PC-9 (cell line): ENCODE measurements at places on chromosomes 6 and 20. TPM values are rescaled to one million over a fixed set of nuclear protein-coding genes. Genes with fewer than 3 reads are reported as not detected.
A peak's percentile ranks its signal among the peaks of the same experiment; 100 is the strongest.

DNA sequence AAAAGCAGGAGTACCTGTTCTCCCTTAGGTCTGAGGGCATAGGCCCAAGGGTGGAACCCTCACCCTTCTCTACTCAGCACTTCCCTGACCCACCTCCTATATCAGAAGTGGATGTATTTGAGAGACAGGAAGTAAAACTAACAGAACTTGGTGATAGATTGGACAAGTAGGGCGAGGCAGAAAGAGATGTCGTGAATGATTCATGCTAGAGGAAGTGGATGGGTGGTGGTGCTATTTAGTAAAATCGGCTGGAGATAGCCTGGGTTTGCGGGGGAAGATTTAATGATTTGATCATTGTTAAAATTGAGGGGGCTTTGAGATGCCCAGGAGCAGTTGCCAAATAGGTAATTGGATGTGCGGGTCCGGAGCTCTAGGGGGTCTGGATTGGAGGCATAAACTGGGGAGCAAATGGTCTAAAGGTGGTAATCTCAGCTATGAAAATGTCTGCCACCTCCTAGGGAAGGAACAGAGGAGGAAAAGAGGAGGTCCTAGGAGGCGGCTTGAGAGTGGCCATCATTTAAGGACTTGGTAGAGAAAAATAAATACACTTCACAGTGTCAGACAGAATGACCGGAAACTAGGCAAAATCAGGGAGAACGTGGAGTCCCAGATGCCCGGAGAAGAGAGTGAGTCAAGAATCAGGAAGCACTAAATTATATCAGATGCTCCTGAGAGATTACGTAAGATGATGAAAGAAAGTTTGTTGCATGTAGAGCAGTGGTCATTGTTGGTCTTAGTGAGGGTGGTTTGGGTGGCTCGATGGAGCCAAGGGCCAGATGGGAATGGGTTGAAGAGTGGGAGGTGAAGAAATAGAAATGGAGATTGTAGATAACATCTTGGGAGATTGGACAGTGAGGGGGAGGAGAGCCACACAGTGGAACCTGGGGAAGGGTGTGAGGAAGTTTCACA, 142.0 kb downstream of the CEP57L1 start:
- DNase-seq, result no peak

DNA sequence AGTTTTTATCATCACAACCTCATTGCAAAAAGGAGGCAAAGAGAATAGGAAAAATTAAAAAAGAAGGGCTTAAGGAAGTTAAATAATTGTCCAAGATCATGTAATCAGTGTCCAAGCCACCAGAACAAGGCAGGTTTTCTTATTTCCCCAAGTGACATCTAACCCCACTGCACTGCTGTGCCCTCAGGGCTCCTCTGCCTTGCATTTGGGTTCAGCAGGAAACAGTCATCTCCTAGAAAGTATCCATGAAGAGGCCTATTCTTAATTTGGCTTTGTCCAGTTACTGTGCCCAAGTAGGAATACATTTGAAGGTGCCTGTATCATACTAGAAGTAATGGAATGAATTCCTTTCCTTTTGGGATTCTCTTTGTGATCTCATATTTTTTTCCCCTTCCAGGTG, 10.5 kb downstream of the TMEM14A start:
- no peak for DNase-seq

DNA sequence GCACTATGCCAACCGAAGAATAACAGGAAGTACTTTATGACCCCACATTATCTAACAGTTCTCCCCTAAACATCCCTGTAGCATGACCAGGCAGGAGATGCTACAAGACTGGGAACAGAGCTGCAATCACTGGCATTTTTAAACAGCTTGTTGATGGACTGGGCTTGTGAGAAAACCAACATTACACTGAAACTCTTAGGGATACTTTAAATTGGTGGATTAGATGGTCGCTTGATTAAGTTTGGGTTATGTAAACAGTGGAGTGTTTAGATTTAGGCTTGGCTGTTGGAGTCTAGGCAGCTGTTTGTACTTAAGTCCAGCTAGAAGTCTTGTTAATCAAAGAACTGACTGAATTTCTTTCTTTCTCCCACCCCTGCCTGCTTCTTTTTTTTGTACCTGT, 234.1 kb upstream of the BMP2 start:
- DNase-seq, result no peak

- DNase-seq, result peak; percentile 79
Observed at GRCh38 chr20:49888212-49889000, 26.9 kb downstream of the SPATA2 start.

- no peak for DNase-seq
Observed at GRCh38 chr6:93337772-93338394, 81.5 kb downstream of the EPHA7 start.

- DNase-seq, result peak; percentile 92
Observed at GRCh38 chr6:145147981-145148749, 587.2 kb downstream of the EPM2A start.

GRCh38 chr6:159871241-159871640, 19.5 kb upstream of the MAS1 start:
- no peak for DNase-seq

DNA sequence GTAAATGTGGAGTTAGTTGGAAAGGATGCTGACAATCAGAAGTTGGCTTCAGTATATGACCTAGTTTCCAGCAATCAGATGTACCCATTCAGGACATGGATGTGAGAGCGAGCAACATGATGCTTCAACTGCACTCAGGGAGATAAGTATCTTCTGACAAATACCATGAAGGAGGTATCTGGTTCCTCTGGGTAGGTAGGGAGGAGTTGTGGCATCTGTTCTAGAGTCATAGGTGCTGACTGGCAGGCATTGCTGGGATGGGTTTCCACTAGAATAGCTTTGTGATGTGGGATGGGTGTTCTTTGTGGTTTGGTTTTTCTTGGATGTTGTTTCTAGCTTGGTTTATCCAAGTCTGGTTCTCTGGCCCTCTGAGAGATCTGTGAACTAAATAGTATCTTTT, 3.9 kb upstream of the REV3L start:
- no peak for DNase-seq

DNA sequence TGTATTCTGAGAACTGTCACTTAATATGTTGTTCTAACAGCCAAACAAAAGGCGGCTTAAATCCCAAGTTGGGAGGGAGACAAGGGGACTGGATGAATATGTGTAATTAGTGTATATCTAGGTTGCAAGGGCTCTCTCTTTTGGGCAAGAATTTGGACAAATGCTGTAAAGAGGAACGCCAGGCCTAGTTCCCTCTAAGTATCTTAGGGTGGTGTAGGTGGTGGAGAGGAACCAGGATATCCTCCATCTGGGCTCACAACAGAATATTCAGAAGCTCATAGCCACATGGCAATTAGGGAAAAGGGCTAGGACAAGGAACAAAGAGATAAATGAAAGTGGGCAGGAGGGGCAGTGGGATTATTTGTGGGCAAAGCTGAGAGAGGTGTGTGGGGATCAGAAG, 149.5 kb downstream of the LRFN2 start:
- DNase-seq, result no peak

DNA sequence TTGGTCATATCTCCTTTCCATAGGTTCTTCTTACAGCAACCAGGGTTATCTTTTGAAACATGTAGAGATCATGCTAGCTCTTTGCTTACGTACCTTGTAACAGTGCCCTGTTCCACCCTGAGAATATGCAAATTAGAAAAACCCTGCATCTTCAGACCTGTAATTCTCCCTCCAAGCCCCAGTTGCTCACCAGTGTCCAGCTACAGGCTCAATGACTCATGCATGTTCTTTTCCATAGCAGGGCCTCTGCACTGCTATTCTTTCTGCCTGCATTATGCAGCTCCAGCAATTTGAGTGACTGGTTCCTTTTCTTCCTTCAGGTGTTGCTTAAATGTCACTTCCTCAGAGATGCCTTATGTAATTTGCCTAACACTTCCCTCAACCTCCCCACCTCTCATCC, 636.2 kb downstream of the KHDRBS2 start:
- no peak for DNase-seq

GRCh38 chr20:13736436-13737191, 48.1 kb downstream of the ESF1 start:
- no peak for DNase-seq

DNA sequence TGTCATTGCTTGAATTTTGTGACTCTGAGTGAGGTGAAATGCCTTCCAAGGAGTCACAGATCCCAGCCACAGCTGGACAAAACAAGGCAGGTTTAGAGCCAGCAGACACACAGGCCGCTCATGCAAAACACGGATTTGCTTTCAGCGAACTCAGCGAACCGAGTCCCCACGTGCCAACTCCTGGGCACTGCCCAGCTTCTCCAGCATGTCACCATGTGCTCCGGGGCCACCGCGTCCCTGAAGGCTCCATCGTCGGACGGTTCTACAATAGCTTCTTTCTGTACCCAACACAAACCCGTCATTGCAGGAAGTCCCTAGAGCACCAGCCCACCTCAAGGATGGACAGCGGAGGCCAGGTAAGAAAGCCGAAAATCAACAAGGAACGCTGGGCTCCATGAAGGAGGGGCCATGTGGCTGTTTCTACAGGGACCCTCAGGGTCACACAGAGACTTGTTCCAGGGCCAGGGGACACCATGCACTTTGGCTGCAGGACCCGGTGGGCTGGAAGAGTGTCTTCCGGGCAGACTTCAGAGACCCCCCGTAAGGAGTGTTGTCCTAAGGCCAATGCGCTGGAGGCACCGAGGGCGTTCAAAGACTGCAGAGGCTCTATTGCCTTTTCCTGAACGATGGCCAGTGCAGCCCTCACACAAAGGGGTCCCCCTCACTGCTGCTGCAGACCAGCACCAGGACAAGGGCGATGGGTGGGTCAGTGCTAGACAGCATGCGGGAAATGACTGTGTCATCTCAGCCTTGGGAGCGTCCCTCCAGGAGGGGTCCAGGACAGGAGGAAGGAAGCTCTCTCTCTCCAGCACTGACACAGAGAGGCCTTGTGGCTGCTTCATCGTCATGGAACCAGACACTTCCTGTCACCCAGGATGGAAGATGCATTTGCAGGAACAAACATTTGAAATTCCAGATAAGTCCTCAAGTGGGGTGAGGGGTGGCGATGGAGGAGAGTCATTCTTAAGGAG, 19.8 kb downstream of the DACT2 start:
- no peak for DNase-seq

DNA sequence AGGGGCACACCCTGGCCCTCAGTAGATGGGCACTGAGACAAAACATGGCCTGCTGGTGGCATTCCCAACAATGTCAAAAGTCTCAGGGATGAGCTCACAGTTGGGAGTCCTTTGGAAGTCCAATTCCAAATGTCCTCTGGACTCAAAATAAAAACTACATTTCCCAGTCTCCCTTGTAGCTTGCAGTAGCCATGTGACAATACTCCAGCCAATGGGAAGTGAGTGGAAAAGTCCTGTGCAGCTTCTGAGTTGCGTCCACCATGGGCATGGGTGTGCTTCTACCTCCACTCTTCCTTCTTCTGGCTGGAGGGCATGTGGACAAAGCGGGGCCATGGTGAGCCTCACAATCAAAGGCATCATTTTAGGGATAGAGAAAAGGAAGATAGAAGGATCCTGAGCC, 5.8 kb upstream of the ADAM33 start:
- no peak for DNase-seq

GRCh38 chr6:144341831-144342527, 56.8 kb downstream of the UTRN start:
- no peak for DNase-seq

DNA sequence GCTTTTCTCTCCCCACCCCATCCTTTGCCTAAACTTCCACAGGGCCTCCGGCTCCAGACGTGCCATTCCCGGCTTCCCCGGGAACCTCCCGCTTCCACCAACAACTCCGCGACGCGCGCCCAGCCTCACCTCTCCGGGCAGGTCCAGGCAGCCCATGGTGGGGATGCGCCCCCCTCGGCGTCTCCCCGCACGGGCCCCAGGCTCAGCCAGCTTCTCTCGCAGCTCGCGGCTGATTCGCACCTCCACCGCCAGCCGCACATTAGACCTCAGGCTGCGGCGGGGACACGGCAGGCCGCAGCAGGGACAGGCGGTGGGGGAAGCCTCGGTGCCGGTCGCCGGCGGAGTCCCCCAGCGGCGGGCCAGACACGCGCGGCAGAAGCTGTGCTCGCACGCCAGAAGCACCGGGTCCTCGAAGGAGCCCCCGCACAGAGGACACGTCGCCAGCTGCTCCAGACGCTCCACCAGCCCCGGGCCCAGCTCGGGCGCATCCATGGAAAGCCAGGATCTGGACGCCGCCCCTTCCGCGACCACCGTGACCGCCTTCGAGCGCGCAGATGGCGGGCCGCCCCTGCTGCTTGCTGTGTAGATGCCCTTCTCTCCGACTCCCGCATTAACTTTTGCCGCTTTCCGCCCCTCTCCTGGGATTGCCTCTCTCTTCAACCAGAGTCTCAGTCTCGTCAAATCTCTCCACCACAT, at the start of gene RNF39:
Gene RNF39, minus strand, starts transcription at position 676 of the 696 bp plus-strand sequence. Its CDS starts 184 bp downstream, at position 492.
- DNase-seq, result no peak

DNA sequence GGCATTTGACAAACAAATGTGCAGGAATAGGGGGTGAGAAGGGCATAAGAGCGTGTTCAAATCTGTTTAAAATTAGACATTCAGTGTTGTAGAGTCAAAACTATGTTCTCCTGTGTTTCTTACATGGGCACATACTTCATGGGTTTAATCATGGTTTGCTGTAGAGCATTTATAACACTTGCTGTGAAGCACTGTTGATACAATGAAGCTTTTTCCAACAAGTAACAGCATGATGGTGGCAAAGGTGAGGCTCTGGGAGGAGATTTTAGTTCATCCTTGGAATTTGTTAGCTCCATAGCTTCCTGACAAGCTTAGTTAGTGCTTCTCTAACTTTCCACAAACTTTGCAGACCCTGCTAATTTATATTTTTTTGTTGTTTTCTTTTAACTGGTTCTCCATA, 900.7 kb downstream of the TFAP2A start:
- DNase-seq, result no peak

- DNase-seq, result no peak
Observed at GRCh38 chr6:36546308-36546919, 865 bp downstream of the STK38 start.

- peak; percentile 91 for DNase-seq
Observed at GRCh38 chr20:62819494-62820174, 2.8 kb downstream of the COL9A3 start.

DNA sequence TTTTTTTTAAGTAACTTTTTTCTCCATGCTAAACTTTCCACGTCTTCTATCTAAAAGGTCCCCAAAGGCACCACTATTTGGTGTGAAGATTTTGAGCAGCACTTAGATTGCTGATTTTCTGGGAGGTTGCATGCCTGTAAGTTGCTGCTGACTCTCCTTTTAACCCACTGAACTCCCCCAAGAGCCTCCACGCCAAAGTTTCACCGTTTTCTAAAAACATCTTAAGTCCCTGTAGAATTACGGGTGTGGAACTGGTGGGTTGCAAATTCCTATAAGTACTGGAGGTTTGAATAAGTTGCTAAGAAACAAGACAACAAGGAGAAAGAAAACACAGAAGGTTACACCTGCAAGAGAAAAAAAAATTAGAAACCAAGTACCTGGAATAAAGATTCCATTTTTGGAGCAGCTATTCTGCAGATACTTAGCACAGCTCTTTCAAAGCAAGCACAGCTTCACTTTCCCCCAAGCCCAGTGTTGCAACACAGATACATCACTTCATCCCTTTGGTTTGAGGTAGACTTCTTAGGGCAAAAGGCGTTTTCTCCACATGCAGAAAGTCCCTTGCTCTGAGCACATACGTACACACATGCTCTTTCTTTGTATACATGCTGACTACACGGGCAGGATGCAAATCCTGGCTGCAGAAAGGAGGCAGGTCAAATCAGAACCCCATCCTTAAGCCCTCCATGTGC, 5.0 kb downstream of the JAG1 start:
- no peak for DNase-seq

GRCh38 chr20:61500791-61501321, 248.8 kb downstream of the CDH4 start:
- no peak for DNase-seq

Gene WFDC12
- total RNA-seq, result not detected in 2 replicates

Gene HEY2
- 0.15 TPM in 1 of 2 replicates, not detected in the other for total RNA-seq

Gene RUNX2
- total RNA-seq, result 10.4 and 12.5 TPM in 2 replicates

Gene ULBP2
- 2.9 and 4.4 TPM in 2 replicates for total RNA-seq

Gene CFAP61
- total RNA-seq, result 1.7 and 2.6 TPM in 2 replicates

Gene BIRC7
- total RNA-seq, result 0.58 TPM in 1 of 2 replicates, not detected in the other

Gene BEND6
- total RNA-seq, result 4.1 and 5.7 TPM in 2 replicates

Gene PAX1
- total RNA-seq, result not detected in 2 replicates
